ENCODE measurements at places on chromosomes 5 and 9.

DNA sequence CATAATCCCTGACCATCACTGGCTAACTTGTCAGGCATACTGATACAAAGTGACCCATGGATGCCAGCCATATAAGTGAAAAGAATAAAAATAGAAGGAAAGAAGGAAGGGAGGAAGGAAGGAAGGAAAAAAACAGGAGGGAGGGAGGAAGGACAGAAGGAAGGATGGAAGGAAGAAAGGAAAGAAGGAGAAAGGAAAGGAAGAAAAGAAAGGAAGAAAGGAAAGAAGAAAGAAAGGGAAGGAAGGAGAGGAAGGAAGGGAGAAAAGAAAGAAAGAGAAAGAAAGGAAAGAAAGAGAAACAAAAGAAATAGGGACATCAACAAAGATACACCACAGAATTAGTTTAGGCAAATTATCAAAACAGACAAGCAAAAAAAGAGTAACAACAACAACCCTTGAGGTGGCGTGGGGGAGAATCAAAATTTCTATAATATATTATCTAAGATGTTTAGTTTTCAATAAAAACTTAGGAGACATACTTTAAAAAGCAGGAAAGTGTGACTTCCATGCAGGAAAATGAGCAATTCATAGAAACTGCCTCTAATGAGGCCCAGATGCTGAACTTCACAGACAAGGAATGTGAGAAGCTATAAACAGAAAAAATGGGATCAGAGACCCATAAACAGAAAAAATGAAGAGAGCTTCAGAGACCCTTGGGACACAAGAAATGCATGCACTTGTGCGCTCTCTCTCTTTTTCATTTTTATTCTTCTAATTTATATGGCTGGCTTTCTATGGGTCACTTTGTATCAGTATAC is 96.1 kb upstream of the NFIL3 start:
- DNase-seq: no peak

DNA sequence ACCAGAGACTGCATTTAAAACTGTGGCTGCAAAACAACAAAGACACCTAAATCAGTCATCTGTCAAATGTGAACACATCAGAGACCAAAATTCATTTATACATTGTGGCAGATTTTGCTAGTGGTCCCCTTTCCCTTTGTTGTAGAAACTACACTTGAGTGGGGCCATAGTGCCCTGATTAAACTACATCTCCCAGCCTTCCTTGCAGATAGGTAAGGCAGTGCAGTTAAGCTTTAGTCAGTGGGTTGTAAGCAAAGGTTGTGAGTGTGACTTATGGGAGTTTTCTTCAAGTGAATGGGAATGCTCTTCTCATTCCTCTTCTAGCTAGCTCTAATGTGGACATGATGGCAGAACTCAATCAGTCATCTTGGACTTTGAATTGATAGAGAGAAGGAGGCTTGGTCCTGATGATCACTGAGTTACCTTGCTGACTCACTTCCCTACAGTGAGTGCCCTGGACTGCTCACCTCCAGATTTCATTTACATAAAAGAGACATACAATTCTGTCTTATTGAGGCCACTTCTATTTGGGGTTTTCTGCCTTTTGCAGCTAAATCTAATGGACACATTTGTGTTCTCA is 35.2 kb upstream of the SPARC start:
- no peak for DNase-seq

- no peak for DNase-seq
Observed at GRCh38 chr5:79843450-79844388, 147.3 kb downstream of the MTX3 start.

- DNase-seq: no peak
Observed at GRCh38 chr5:139640421-139641115, 7.6 kb upstream of the CXXC5 start.

GRCh38 chr9:107425101-107426025 is 64.2 kb downstream of the KLF4 start:
- DNase-seq: peak; percentile 18

DNA sequence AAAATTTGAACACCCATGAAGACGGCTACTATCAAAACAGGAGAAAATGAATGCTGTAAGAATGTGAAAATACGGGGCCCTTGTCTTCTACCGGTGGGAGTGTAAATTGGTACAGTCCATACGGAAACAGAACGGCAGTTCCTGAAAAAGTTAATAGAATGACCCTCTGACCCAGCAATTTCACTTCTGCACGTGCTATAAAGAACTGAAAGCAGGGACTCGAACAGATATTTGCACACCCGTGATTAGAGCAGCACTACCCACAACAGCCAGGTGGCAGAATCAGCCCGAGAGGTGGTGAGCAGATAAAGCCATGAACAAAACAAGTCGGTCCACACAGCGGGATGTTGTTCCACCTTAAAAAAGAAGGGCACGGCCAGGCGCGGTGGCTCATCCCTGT is 22.6 kb upstream of the SLC12A7 start:
- DNase-seq: no peak

DNA sequence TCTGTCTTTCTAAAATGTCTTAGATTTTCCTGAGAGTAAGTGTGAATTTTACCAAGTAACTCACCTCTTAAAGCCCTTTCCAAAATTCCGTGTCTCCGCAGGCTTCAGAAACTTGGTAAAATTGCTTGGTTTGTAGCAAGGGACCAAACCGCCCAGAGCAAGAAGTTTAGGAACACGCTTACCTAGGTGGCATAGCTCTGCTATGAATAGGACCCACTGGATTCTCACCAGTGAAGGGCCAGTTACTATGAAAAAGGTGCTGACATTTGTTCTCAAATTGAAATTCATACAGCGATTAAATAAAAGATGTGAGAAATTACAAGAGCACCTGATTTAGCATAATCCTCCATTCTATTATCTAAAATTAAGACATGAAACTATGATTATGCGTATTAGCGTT is 6.7 kb downstream of the NME5 start:
- no peak for DNase-seq

DNA sequence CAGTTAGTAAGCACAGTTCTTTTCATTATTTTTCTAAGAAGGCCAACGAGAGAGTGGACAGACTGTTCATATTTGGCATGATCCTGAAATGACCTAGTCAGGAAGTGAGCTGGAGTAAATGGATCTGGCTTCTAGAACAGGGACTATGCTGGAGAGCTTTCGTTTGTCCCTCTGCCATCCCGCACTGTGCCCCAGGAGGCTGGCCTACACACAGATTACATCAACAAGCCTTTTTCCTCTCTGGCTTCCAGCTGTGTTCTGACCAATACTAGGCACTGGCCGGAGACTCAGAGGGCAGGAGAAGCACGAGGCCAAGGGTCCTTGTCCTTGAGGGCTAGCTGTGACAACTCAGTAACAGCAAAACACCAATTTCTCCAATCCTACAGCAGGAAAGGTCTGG is 127.8 kb downstream of the MED27 start:
- DNase-seq: no peak

DNA sequence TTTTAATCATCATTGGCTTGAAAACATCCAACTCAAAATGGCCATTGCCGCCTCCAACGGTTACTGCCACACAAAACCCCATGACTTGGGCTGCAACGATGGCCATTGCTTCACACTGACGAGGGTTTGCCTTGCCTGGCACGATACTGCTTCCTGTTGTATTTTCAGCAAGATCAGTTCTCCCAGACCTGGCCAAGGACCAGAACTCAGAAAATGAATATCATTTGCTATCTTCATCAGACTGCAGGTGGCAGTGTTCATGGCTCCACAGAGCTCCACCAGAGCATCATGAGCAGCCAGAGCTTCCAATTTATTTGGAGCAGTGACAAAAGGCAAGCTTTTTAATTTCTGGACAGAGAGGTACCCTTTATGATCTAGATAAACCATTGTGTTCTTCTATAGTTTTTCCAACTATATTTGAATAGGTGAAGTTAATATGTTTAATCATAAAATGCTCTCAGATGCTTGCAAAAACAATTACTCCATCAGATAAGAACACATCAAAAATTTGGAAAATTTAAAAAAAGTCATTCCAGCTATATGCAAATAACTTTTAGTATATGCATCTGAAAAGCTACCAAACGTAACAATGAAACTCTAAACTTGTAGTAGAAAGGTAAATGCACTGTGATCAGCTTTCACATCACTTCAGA is 10.4 kb downstream of the AMACR start:
- no peak for DNase-seq

- no peak for DNase-seq
Observed at GRCh38 chr5:98727686-98728085, 45.8 kb upstream of the RGMB start.

DNA sequence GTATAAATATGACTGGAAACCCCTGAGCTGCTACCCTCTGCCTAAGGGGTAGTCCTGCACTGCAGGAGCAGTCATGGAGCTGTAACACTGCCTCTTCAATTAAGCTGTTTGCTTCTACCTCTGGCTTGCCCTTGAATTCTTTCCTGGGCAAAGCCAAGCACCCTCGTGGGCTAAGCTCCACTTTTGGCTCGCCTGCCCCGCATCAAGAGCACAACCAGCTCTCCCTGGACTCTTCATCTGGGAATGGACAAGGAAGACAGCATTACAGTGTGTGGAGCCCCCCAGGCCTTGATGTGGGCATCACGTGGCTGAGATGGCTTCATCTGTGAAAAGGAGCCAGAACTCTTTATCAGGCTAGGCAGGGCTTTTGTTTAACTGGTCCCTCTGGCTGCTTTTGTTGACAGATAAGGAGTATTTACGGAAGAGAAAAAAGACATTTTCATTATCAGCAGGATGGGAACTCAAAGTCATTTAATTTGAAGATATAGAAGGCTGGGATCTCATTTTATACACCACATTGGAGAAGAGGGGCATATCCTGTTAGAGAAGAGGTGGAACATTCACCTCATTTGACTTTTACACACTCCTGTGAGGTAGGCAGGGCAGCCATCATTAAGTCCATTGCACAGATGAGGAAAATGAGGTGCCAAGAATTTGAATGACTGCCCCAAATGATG is 137.8 kb downstream of the SEMA6A start:
- DNase-seq: no peak

DNA sequence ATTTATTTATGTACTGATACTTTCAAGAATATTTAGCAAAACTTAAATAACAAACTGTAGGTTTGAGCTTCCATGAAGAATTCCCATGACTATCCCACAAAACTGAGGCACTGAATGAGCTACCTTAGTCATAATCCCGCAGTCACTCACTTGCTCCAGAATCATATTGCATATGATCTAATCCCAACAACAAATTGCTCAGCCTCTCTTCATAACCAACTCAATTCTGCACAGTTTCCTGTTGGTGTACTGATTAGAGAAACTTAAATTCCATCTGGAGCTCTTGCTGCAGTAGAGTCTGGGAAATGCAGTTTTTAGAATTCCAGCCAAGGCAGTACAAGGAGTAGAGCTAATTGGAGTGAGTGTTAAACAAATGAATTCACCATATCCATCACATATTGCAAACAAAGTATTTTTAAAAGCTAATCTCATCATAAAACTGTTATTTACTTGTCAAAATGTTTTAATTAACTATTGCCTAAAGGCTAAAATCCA is 35.7 kb upstream of the CDH18 start:
- no peak for DNase-seq

GRCh38 chr9:127347831-127348776 is 48.9 kb upstream of the SLC2A8 start:
- no peak for DNase-seq

DNA sequence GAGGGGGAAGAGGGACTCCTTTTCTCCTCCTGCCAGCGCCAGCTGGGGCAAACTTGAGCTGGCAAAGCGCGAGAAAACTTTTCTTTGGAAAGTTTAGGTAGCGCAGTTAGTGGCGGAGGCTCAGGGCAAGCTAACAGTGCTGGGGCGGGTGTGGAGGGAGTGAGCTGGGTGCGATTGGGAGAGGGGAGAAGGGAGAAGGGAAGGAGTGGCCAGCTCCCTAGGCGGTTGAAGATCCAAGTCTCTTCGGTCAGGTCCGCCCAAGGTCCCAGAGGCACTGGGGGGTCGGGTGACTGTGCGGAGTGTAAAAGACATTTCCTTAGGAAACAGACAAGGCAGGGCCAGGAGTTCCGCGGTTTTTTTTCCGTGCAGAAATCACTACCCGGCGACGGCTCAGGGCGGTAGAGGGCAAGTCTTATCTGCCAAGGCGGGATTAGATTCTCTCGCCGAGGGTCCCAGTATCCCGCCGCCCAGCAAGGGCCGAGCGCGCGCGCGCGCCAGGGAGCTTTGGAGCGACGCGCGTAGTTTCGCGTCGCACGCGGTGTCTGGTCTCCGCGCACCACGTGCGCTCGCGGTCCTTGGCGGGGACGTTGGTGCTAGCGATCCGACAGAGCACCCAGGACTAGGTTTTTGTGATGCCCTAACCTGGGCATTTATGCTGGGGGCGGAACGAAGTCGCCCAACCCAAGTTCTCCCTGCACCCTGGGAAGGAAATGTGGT is 33.6 kb upstream of the NFIB start:
- no peak for DNase-seq

DNA sequence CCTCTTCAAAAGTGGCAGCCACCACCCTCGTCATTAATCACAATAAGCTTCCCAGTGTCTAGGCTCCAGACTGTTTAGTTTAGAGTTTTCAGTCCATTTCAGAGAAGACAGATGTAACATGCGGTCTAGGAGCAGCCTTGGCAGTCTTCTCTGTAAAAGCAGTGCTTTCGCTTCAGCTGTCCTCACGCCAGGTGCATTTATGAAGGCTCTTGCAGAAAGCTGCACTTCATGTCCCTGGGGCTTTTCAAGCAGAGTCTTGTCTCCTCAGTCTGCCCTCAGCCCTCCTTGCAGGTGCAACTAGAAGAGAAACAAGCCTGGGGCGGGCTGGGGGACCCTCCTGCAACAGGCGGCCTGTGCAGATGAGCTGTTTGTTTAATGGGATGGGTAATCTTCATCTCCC is 281.9 kb downstream of the DRD1 start:
- no peak for DNase-seq

DNA sequence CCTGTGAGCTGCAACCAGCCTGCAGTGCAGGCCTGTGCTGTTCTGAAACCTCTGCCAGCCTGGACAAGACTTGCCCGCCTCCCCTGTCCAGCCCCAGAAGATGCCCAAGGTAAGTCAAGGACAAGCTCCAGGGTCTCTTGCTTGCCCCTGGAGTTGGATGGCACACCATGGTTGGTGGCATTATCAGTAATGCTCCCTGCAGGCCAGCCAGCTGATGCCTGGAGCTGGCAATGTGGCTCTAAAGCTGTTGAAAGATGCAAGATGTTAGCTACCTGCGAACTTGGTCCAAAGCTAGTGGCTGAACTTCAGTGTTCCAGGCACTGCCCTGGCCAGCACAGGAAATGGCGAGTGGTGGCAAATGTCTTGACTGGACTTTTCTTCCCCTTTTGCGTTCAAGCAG is 14.0 kb upstream of the LTC4S start:
- DNase-seq: no peak

Data from activated T-helper 1 cell treated with anti-CD3 and anti-CD28 coated beads, Interleukin-2, amount 50 U/mL, for 16 hours (primary cell).